ENCODE measurements at places on chromosomes 6 and 20.

DNA sequence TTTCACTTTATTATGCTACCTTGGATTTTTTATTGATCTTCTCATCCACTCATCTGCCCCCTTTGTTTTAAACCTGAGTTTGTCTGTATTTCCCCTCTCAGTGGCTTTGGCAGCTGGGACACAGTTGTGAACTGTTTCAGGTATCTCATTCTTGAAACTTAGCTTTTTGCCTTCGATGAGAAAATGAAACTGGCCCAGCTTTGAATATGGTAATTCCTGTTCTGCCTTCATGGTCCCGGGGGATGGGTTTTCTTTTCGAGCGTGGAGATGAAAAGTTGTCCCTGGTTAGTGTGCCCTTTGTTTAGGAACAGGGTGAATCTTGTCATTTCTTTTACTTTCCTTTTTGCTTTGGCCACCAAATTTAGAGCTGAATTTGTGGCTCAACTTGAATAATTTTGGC is 25.6 kb downstream of the DHX35 start:
- DNase-seq, result no peak

DNA sequence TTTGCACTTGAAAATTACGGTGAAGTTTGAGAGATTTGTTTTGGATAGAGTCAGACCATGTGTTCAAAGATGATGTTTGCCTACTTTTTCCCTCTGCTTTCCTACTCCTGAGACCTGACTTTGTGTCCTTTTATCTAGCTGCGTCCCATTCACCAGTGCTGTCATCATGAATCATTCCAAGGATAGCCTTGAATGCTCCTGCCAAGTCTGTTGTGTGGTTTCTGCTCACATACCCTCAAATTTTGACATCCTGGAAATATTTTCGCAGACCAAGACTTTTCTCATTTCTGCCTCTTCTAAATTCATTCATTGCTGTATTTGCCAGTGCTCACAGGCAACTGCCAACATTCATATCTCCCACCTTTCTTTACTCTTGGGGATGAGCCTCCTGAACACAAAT is 175.9 kb upstream of the SCGN start:
- DNase-seq, result no peak

GRCh38 chr20:50967586-50967985 is 9.0 kb downstream of the MOCS3 start:
- DNase-seq, result no peak

GRCh38 chr20:36493801-36494114 is 47.6 kb upstream of the MYL9 start:
- no peak for DNase-seq

All from T-helper 22 cell (primary cell).